Amniotic stem cell (primary cell): ENCODE measurements at places on chromosomes 11 and 22.

DNA sequence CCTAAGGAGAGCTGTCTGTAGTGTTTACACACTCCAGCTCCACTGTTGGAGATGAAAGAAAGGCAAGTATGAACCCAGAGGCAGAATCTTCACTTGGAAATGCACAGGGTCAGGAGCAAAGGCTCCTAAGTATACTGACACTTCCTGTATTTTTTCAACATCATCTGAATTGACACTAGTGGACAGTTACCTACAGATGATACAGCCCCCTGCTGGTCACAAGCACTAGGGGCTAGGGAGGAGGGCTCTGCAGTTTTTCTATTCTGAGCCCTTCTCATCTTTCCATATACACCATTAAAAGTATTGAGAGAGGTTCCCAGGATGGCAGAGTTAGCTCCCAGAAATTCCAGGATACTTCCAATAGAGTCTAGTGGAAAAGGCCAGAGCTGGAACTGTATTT lies 290.3 kb upstream of the API5 start:
- DNase-seq: no peak

DNA sequence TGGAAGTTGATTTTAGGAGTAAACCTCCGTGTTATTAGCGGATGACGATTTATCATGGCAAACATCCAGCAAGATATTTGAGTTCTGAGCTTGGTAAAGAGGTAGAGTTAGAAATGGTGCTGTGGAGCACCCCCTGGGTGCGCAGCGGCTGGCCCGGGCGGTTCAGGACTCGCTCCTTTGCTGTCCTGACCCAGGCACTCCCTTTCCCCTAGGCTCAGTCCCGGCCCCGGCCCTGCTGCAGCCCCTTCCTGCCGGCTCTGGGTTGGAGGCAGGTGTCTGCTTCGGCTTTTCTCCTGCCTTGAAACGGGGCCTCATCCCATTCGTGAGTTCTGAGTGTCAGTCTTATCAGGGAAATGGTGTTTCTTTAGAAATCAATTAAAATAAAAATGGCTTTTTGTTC lies 33.4 kb downstream of the AP2A2 start:
- DNase-seq: no peak

DNA sequence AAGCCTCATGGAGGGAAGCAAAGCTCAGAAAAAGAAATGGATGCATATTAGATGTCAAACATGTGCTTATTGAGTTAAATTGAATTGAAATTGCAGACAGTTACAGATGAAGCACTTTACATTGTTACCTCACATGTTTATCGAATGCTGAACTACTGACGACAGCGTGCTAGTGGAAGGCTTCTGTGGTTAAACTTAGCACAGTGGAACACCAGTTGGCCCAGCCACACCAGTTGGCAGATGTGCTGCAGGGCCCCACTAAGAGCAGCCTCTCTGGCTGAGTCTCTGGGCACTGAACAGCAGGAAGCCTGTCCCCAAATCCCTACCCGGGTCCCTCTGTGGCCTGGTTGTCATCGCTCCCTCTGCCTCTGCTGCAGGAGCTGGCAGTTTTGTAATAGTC lies 242.1 kb downstream of the NTM start:
- DNase-seq: no peak

GRCh38 chr22:49699476-49699875 lies 128.2 kb downstream of the BRD1 start:
- DNase-seq: no peak
